Kasumi-1 (cell line): ENCODE measurements at places on chromosomes 7 and 10.

GRCh38 chr7:8136051-8136730 lies 125.8 kb downstream of the ICA1 start:
- DNase-seq = no peak

- peak; percentile 80 for DNase-seq
Observed at GRCh38 chr10:100006243-100006886, 3.4 kb downstream of the DNMBP start.

DNA sequence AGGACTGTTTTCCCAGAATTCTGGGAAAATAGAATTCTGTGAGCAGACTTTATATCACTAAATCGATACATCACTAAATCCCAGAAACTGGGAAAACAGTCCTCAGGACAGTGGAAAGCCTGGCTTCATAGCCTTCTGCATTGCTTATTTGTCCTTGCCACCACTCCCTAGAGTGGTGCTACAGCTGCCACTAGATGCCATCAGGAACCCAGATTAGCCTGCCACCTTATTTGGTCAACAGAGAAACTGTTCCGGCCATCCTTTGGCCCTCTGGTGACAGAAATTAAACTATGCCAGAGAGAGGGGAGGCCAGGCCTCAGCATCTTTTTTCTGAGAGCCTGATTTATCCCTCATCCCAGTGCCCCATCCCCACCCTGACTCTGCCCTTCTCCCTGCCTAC lies 19.6 kb upstream of the NFKB2 start:
- DNase-seq = no peak

DNA sequence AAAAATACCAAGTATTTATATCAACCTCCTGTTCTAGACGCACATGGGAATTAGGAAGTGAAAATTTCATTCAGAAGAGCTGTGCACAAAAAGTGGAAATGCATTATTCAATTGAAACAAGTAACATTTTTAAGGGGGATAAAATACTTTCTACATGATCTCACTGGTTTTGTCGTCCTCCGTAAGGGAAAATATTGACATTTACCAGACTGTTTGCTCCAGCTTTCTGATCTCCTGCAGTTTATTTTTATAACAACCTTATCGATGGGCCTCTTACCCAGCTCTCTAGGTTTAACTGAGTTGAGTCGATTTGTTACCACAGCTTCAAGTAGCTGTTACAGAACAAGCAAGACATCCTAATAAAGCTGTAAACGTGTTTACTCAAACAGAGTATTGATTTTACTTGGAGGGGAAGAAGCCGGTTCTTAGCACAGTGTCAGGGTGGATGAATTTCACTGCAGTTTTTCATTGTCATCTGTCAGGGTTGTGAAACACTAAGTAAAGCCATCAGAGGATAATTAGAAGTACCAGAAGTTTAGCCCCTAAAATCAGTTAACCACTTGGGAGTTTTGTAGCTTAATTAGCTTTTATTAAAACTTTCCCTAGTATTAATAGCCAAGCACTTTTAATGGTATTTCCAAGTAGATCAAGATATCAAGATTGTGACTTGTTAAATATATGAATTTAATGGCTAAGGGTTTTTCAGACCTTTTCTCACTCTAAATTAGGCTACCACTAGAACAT lies 142.6 kb upstream of the KAT6B start:
- DNase-seq = no peak

GRCh38 chr10:89055159-89055558 lies 64.6 kb downstream of the FAS start:
- no peak for DNase-seq

GRCh38 chr7:148712678-148713329 lies 14.1 kb downstream of the CUL1 start:
- no peak for DNase-seq

DNA sequence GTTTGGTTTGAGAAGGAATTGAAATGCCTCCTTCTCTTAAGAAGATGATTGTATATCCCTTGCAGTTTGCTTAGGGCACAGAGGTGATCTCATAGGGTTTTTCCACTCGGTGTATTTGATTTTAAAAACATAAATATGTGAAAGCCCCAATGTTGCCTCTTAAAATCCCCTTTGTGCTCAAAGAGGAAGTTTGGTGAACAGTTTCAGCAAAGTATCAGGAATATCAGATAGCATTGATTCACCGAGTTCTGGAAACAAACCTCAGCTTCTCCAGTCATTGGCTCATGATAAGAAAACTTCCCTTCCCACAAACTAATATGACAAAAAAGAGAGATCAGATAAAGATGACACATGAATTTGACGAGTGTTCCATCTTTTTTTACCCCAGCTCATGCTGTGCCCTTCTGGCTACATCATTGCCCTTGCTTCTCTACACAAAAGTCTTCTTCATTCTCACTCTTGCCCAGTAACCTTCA lies 20.1 kb upstream of the SMNDC1 start:
- DNase-seq = no peak

- no peak for DNase-seq
Observed at GRCh38 chr7:107594961-107595737, 15.1 kb downstream of the BCAP29 start.

- no peak for DNase-seq
Observed at GRCh38 chr7:114086914-114087652, 168.3 kb upstream of the PPP1R3A start.

- no peak for DNase-seq
Observed at GRCh38 chr10:97034958-97035769, 150.6 kb downstream of the SLIT1 start.

GRCh38 chr7:31108097-31108657 lies 56.1 kb downstream of the ADCYAP1R1 start:
- no peak for DNase-seq

DNA sequence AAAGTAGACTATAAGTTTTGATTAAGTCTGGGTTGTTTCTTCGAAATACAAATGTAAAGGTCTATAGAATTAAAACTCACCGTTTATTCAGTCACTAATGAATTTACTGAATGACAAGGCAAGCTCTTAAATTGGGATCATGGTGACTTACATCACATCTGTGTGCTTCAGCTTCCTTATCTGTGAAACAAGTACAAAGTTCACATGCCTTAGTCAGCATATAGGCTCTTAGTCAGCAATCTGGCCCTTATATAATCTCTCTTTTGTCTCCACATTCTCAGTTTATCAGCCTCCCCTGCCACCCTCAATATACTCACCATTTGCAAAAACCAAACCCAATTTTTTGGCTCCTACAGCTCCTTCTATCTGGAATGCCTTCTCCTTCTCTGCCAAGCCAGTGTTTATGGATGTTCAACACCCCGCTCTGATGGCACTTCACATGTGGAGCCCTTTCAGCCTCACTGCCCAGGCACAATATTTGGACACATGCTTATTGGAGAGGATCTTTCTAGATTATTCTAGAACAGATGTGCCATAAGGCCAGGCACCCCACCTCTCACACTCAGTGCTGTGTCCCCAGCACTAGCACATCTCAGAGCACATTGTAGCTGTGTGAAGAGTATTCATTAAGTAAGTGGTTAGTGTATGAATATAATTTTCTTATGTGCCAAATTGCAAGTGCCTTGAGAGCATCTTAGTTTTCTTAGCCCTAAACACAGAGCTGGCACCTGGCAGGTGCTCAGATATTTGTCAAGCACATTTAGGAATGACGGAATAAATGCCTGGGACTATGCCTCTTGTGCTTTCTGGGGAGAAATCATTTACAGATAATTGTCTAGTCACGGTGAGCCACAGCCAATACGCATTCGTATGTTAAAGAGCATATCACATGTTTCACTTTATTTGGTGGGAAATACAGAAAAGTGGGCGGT lies 9.8 kb upstream of the LAMB1 start:
- no peak for DNase-seq

DNA sequence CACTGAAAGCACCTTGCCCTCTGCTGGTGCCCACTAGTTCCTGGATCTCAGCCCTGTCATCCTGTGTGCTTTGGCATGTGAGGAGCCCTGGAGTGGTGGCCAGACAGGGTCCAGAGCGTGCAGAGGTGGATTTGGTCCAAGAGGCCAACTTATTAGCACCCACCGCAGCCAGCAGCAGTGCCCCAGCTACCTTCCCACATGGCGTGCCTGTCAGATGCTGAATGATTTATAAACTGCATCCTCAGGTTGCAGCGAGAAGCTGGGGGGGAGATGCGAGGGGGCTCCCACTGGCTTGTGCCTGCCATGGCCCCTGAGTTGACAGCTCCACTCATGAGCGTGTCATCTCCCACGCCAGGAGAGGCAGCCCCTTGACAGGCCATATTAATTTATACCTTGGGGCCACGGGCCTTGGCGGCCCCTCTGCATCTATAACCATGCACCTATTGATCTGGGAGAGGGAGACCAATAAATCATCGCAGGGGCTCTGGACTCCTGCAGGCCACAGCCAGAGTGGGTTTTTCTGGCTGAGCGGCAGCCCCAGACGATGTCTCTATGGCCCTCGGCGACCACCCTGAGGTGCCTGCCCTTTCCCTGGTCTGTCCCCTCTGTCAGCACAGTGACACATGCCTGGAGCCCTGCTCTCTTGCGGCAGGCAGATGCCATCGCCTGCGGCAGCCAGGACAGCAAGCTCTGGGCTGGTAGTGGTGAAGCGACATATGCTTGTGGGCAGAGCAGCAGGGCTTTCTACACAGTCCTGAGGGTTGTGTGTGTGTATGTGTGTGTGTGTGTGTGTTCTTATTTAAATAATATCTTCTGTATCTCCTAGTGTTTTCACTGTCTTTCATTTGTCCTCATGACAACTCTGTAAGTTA lies 120.8 kb downstream of the CDH23 start:
- no peak for DNase-seq

GRCh38 chr7:7175075-7175695 lies 7.2 kb upstream of the C1GALT1 start:
- DNase-seq = no peak

GRCh38 chr10:42970451-42971250 lies 106.2 kb upstream of the RET start:
- peak; percentile 77 for DNase-seq

- DNase-seq = no peak
Observed at GRCh38 chr10:117391436-117392205, 16.4 kb upstream of the PDZD8 start.

DNA sequence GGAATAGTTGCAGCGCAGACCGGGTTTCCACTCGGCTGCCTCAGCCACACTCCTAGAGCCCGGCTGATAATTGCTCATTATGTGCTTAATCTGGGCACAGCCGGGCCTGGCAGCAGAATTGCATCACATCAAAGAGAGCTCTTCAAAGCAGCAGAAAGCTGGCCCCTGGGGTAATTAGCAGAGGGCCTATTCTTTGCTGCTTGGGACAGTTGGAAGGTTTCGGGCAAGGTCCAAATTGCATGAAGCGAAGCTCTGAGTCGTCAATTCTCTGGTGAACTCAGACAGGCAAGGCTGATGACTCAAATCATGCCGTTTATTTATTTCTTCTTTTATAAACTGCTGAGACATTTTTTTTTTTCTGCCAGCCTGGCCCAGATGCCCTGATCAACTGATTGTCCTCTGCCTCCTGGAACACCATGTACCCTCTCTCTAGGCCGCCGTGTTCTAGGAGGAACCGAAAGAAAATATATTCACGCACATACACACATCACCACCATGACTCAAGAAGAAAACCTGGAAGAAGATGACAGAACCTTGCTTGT lies 242.2 kb downstream of the RAB11FIP2 start:
- no peak for DNase-seq

DNA sequence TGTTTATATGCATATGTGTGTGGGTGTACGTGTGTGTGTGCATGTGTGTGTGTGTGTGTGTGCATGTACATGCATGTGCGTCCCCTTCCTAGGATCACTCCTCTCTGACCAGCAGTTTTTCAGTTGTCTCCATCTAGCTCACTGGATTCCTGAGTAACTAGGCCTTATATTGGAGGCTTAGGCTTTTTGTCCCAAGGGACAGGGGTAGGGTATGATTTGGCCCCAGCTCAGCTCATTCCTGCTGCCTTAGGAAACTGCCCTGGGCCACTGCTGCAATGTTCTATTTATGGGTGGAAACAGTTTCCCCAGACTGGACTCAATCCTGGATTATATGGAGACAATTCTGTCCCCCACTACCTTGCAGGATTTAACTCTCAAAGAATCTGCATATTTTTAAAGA lies 68.8 kb upstream of the SDK1 start:
- DNase-seq = no peak

GRCh38 chr10:46559231-46559671 lies 2.8 kb upstream of the GPRIN2 start:
- no peak for DNase-seq

GRCh38 chr10:89245802-89246201 lies 5.8 kb downstream of the LIPA start:
- DNase-seq = no peak

GRCh38 chr10:11057448-11057847 lies 39.8 kb downstream of the CELF2 start:
- no peak for DNase-seq

DNA sequence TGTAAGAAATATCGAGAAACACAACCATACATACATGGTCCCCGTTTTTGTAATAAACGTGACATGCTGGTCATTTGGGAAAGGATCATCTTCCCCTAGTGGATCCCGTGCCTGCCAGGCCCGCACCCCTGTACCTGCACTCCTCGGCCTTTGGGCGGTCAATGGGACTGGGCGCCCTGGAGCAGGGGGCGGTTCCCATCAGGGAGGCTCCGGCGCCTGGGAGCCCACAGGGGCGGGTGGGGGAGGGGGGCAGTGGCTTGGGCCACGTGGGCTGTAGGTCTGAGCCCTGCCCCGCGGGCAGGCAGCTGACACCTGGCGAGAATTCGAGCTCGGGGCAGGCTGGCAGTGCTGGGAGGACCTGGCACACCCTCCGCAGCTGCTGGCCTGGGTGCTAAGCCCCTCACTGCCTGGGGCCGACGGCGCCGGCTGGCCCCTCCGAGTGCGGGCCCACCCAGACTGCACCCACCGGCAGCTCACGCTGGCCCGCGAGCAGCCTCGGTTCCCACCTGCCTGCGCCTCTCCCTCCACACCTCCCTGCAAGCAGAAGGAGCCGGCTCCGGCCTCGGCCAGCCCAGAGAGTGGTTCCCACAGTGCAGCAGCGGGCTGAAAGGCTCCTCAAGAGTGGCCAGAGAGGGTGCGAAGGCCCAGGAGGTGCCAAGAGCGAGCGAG lies 361.6 kb upstream of the GRM3 start:
- no peak for DNase-seq

GRCh38 chr10:70738006-70738760 lies 47.0 kb downstream of the TBATA start:
- no peak for DNase-seq

DNA sequence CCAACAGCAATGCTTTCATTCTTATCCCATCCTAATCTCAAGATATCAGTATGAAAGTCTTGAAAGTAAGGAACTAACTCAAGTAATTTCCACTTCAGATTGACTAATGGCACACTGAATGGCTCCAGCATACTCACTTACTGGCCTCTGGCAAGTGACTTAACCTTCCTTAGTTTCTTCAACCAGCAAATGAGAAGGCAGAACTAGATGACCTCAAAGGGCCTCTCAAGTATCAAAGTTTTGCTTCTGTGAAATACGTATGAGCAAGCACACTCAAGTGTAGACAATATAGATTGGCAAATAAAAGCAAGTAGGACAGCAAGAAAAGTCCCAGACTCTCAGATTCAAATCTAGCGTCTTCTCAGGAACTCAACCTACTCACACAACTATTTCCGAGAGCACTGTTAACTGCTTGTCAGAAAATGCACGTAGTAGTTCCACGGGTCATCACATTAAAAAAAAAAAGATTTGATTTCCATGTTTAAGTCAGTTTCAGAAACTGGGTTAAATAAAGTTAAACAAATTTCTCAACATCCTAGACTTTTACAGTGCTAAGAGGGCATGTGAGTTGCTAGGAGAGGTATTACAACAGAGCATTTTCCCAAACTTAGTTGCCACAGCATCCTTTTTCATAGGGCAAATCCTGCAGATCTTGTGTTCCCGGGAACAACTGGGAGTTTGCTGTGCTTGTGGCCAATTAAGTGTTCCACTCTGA lies 276.9 kb upstream of the KLF14 start:
- peak; percentile 75 for DNase-seq

GRCh38 chr10:27564880-27565279 lies 60.8 kb downstream of the RAB18 start:
- no peak for DNase-seq
